ENCODE measurements at places on chromosomes 5 and 9.
A peak's percentile ranks its signal among the peaks of the same experiment; 100 is the strongest.

- no peak for DNase-seq
These were observed 24.2 kb downstream of the TCF7 start for GRCh38 chr5:134138416-134139376.

DNA sequence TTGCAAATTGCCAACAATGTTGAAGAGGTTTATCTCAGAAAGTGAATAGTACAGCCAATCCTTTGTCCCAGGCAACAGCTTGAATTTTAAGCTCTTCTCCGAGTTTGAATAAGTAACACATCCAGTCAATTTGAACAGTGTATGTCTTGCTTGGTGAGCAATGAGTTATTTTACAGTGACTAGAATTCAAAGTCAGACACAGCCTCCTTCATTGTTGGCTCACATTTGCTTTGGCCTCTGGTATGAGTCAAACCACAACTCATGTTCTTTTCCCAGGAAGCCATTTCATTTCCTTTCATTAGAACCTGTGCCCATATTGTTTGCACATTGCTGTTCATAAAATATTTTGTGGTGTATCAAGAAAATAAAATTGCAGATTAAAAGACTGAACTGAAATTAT, 622.0 kb upstream of the DAB2 start:
- DNase-seq, result no peak

DNA sequence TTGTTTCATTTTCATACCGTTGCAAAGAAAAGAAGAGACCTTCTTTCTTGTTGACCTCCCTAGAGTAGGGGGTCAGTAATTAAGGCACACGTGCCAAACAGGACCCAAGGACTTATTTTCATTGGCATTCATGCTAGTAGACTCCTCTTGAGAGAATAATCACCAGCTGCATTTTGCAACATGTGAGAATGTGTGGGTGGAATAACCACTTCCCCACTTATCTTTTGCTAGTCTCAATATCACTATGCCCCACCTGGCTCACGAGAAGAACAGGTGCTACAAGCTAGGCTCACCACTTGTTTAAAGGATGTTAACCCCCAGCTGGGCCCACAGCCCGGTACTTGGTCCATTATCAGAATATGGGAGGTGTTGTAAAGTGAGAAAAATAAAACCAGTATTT, 460.7 kb upstream of the MEF2C start:
- no peak for DNase-seq

DNA sequence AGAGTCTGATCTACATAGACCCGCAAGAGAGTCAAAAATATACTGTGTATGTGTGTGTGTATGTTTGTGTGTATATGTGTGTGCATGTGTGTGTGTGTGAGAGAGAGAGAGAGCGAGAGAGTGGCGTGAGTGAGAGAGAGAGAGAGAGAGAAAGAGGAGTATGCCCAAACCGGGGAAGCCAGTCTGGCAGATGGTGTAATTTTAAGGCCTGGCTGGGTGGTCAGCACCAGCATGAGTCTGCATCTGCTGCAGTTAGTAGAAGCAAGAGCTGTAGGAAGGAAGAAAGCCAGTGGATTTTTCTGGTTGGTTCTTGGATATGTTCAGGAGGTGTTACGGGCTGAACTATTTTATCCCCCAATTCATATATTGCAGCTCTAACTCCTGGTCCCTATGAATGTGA, 75.2 kb downstream of the ACTBL2 start:
- no peak for DNase-seq

- no peak for DNase-seq
These were observed 123.4 kb upstream of the CXCL14 start for GRCh38 chr5:135702191-135702590.

- DNase-seq, result no peak
These were observed 13.5 kb downstream of the SDHA start for GRCh38 chr5:231661-232060.

DNA sequence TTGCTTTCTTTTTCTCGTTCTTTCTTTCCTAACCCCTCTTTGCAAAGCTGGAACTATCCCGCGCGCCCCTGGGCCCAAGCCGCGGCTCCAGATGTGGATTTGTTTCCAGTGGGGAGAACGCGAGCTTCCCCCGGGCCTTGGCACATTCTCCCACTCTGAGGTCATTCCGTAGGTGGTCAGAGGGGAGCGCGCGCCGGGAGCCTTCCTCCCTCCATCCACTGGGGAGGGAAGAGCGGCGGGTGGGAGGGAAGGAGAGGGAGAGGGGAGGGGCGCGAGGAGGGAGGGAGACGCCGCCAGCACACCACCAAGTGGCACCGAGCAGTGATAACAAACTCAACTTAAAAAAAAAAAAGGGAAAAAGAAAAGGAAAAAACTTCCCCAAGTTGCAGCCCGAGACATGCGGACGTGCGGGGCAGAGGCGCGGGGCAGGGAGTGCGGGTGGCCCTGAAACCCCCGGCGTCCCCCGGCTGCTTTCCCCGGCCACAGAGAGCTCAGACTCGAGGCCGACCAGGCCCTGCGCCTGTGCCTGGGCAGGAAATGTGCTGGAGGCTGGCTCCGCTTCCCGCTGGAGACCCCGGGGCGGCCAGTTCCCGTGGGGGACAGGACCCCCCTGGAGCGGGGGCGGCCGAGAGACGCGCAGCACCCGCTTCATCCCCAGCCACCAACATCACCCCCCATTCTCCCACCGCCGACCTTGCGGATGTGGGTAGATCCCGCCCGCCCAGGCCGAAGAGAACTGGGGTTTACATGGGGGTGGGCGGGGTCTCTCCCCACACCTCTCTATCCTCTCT, 3.1 kb downstream of the IER5L start:
- peak; percentile 70 for DNase-seq

DNA sequence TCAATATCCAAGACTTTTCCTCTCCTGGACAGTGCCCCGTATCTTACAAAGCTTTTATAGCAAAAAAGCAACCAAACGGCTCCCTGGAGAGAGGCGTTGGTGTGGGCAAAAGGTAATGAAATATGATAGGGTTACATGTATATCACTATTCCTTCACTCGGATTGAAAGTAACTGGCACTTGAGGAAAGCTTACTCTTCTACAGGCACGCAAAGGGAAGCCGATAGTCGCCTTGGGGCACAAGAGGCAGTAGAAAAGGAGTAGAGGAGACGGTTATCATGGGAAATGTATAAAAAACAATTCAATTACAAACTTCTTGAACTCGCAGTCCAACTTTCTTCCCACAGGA, 1.1 kb downstream of the DIAPH1 start:
- no peak for DNase-seq

GRCh38 chr9:37921168-37921510, 17.2 kb upstream of the SLC25A51 start:
- no peak for DNase-seq

DNA sequence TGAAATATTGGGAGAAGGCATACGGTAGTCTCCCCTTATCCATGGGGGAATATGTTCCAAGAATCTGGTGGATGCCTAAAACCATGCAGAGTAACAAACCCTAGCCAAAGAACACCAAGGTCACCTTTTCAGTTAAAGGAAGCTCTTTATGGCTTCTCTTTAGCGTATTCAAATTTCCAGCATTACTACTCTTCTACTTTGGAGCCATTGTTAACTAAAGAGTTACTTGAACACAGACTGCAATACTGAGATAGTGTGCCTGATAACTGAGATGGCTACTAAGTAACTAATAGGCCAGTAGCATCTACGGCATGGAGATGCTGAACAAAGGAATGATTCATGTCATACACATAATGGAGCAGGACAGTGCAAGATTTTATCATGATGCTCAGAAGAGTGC, 84.5 kb upstream of the SPEF2 start:
- DNase-seq, result no peak

DNA sequence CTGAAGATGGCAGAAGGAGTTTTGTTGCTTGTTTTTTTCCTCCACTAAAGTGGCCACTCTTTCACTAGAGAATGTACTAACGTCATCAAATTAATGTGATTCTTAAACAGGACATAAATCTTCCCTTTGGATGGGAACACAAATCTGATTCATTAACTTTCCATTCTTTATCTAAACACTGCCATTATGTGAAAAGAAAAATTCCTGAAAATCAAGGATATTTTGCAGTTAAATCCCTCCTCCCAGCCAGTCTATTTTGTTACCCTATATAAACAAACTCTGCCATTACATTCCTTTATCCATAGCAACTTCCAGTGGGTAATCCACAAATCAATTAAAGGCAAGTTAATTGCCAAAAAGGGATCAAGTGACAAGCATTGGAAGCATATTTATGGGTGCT, 546.5 kb downstream of the PDE4D start:
- no peak for DNase-seq

GRCh38 chr5:179867079-179867465, 8.5 kb upstream of the MRNIP start:
- DNase-seq, result no peak

GRCh38 chr9:36504156-36504555, 68.5 kb upstream of the MELK start:
- no peak for DNase-seq

- DNase-seq, result no peak
These were observed 499.2 kb downstream of the BNC2 start for GRCh38 chr9:16371306-16371705.

GRCh38 chr5:78397831-78398230, 37.4 kb downstream of the SCAMP1 start:
- DNase-seq, result no peak

GRCh38 chr5:5787373-5787772, 364.9 kb downstream of the ICE1 start:
- DNase-seq, result no peak

- no peak for DNase-seq
These were observed 16.1 kb upstream of the CRB2 start for GRCh38 chr9:123339666-123340510.

- no peak for DNase-seq
These were observed 5.3 kb upstream of the CFAP95 start for GRCh38 chr9:69815313-69815712.

DNA sequence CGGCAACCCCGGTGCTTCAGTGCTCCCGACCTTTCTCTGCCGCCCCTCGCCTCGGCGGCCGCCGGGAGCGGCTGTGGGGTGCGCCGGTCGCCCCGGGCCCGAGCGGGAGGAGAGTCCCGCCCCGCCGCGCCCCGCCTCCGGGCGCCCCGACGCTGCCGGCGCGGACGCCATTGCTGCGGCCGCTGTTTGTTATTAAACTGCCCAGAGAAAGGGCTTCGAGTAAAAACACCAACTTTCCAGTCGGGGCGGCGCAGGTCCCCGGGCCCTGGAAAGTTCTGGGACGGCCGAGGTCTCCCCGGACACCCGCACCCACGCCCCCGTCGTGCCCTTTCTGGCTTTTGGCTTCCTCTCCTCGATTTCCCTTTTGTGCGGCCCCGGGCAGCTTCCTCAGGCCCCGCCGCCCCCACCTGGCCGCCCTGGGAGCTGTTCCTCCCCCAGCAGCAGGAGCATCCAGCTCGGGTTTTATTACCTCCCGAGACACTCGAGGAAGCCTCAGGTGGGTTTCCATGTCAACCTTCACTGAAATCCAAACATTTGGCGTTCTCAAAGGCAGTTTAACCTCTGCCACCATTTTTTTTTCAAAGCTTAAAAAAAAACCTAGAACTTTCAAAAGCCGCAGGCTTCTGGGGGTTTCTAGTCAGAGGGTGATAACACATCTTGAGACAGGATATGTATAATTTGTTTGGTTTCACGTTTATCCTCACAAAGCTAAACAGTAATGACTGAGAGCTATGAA, 334.4 kb downstream of the CWC27 start:
- DNase-seq, result peak; percentile 49

DNA sequence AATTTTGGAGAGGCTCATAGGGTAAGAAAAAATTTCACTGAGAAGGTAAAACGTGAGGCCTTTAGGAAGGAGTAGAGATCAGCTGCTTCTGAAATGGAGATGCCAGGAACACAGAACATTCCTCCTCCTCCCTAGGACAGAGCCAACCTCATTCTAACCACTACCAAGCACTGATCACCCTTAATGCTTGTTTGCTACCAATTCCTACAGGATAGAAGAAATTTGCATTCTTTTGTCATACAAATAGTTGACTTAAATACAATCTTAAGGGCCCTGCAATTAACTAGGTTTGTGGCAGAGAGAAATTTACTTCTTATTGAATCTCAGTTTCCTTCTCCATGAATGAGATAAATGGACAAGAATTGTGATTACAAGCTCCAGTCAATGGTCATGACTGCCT, 780.2 kb upstream of the WWC1 start:
- DNase-seq, result no peak

- no peak for DNase-seq
These were observed 257.0 kb downstream of the EFNA5 start for GRCh38 chr5:107413754-107414153.

GRCh38 chr5:147509710-147510651, at the start of gene DPYSL3:
Gene DPYSL3 (minus strand): TSS chr5:147510068. CDS start chr5:147509858, 210 bp downstream.
- DNase-seq, result peak; percentile 79

- DNase-seq, result no peak
These were observed 106.5 kb upstream of the LPAR1 start for GRCh38 chr9:111144741-111145140.

- DNase-seq, result no peak
These were observed 76.2 kb upstream of the SLC1A3 start for GRCh38 chr5:36530215-36530614.

DNA sequence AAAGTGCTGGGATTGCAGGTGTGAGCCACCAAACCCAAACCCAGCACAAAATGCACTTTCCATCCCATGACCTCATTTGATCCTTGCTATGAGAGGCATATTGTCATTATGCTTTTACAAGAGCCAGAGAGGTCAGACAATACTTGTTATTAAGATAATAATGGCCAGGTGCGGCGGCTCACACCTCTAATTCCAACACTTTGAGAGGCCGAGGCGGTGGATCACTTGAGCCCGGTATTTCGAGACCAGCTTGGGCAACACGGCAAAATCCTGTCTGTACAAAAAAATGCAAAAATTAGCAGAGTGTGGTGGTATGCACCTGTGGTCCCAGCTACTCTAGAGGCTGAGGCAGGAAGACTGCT, 55.9 kb upstream of the IL17B start:
- no peak for DNase-seq

DNA sequence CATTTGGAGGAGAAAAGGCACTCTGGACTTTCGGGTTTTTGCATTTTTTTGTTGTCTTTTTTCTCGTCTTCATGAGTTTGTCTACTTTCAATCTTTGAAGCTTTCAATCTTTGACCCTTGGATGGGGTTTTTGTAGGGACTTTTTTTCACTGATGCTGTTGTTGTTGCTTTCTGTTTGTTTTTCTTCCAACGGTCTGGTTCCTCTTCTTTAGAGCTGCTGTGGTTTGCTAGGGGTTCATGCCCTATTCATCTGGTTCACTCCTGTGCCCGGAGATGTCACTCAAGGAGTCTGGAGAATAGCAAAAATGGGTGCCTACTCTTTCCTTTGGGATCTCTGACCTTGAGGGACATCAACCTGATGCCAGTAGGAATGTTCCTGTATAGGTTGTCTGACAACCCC, 378.6 kb upstream of the TYRP1 start:
- DNase-seq, result no peak

Data from prostate gland (tissue), 2 donors.